ENCODE measurements at places on chromosomes 5 and 9.
A peak's percentile ranks its signal among the peaks of the same experiment; 100 is the strongest.

GRCh38 chr5:80389580-80389979 is 18.3 kb upstream of the ZFYVE16 start:
- DNase-seq: no peak

GRCh38 chr5:180809403-180810209 is 7.0 kb upstream of the MGAT1 start:
- peak; percentile 54 for DNase-seq

GRCh38 chr9:136511670-136512592 is 29.1 kb upstream of the SEC16A start:
- DNase-seq: peak; percentile 64

DNA sequence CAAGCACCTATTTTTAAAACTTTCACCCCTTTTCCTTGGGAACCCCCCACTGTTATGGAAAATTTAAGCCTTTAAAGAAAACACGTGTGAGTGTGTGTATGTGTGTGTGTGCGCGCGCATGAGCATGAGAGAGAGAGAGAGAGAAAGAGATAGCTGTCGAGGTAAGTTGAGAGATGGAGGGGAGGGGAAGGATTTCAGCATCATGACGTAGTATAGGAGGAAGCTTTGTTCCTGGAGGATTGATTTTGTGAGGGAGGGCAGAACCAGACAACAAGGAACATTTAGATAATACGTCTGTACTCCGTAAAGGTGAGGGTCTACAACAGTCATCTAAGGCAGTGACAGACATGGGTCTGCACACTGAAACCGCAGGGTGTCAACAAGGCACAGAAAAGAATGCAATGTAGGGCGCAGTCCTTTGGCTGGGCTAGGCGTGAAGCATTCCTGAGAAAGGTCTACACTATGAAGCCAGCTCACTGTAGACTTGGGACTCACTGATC is 227.7 kb downstream of the SMARCA2 start:
- DNase-seq: no peak

DNA sequence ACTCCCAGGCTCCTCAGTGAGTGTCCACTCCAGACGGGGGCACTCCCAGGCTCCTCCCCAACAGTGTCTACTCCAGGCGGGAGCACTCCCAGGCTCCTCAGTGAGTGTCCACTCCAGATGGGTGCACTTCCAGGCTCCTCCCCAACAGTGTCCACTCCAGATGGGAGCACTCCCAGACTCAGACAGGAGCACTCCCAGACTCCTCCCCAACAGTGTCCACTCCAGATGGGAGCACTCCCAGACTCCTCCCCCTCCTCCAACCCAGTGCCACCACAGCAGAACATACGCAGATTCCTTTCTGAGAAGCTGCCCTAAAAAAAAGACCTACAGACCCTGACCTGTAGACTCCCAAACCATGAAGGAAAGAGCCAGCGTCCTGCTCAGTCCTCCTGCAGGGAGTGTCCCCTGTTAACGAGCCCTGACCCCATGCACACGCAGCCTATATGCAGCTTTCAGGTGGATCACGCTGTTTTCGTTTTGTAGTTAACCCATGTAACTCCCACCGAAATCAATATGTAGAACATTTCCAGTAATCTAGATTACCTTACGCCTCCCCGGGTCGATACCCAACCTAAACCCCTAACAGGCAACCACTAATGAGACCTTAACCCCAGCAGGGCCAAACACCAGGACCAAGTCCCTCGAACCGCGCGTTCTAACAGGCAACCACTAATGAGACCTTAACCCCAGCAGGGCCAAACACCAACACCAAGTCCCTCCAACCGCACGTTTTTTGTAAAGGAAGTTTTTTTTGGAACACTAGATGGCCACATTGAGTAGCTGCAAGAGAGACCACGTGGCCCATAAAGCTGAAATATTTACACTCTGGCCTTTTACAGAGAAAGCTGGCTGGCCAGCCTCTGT is 15.7 kb downstream of the PNPLA7 start:
- no peak for DNase-seq

- DNase-seq: no peak
These were observed 70.3 kb downstream of the ENC1 start for GRCh38 chr5:74570250-74570649.

DNA sequence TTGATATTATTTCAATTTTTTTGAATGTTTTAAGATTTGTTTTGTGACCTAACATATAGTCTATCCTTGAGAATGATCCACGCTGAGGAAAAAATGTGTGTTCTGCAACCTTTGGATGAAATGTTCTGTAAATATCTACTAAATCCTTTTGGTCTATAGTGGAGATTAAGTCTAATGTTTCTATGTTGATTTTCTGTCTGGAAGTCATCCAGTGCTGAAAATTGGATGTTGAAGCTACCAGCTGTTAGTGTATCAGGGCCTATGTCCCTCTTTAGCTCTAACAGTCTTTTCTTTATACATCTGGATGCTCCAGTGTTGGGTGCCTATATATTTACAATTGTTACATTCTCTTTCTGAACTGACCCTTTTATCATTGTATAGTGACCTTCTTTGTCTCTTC is 422.3 kb downstream of the TMEM232 start:
- no peak for DNase-seq

GRCh38 chr9:93130861-93131481 is 3.1 kb downstream of the NINJ1 start:
- DNase-seq: no peak

DNA sequence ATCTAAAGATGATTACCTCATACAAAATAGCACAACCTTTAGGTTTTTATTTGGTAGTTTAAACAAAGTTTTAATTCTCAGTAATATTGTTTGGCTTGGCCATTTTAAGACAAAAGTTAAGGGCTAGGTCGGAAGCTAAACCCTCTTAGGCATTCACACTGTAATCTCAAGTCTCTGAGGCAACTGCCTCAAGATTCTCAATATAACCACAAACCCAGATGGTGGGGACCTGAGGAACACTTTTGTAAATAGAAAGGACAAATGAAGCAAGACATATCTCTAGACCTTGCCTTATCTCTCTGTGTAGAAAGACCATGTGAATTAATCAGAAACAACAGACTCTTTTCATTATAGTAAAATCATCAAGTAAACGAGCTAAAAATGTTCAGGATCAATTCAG is 500.2 kb upstream of the CDH6 start:
- no peak for DNase-seq

- no peak for DNase-seq
These were observed 165.2 kb downstream of the TMEM38B start for GRCh38 chr9:105859428-105860091.

- no peak for DNase-seq
These were observed 210.2 kb downstream of the PDE4D start for GRCh38 chr5:59683311-59683710.

- DNase-seq: no peak
These were observed 13.7 kb downstream of the RNU6ATAC start for GRCh38 chr9:134150557-134151214.

- no peak for DNase-seq
These were observed 3.8 kb downstream of the BARHL1 start for GRCh38 chr9:132585954-132586829.

DNA sequence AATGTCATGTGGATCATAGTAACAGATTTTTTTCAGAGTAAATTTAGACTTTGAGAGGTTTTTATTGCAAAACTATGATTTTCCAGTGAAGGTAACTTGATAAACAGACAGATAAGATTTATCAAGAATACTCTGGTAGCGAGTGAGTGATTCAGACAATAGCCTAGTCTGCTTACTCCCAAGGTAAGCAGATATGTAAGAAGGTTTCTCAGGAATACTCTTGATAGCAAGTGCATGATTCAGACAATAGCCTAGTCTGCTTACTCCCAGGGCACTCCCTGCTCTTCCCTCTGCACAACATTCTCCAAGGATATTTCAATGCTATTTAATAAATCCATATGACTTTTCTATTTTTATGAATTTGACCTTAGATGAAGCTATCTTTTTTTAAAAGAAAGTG is 1881.5 kb downstream of the EFNA5 start:
- no peak for DNase-seq

DNA sequence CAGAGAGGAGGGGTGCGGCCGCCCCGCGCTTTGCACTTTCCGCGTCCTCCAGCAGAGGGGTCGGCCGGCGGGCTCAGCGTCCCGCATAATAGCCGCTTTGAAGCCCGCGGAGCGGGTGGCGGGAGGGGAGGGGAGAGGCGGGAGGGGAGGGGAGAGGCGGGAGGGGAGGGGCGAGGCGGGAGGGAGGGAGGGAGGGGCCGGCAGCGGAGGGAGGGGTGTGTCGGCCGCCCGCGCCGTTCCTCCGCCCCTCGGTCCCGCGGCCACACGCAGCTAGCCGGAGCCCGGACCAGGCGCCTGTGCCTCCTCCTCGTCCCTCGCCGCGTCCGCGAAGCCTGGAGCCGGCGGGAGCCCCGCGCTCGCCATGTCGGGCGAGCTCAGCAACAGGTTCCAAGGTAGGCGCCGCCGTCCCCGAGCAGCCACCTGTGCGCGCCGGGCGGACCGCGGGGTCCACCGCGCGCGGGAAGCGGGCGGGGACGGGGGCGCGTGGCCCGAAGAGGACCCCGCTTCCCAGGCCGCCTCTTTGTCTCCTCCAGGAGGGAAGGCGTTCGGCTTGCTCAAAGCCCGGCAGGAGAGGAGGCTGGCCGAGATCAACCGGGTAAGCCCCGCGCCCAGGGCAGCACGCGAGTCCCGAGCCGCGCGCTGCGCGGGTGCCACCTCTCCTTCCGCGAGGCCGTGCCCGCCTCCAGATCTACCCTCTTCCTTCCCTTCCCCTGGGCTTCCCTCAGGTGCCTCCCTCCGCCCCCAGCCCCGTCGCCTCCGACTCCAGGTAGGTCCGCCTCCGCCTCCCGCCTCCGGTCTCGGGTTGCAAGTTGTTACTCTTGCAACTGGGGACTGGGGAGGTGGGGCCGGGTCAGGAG is at the start of gene AIF1L:
Gene AIF1L (plus strand): TSS at position 263 of the 857 bp plus-strand sequence. CDS start 99 bp downstream, at position 362.
- no peak for DNase-seq

GRCh38 chr5:65805089-65805488 is 83.1 kb downstream of the NLN start:
- no peak for DNase-seq

DNA sequence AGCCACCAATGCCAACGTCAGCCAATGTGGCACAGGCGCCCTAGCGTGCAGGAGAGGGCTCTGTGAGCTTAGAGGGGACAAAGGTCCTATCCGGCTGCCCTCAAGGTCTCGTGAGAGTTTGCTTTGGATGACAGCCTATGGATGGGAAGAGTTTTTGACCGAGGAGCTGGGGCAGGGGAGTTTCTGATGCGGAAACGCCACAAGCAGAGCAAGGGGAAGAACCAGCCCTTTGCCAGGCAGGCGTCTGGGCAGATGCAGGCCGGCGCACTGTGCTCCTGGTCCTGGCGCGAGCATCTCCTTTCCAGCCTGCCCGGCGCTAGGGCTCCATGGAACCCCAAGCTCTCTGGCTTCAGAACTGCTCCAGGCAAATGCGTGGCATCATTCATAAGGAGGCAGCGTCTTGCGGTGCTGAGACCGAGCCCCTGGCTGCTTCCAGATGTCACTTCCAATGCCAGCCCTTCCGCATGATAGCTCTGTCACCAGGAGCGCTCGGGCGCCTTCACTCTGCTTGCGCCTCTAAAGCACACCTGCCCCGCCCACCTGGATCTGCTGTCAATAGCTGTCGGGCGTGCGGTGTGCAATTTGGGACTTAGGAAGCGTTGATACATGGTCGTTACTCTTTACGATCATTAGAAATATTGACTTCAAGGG is 374.9 kb upstream of the IRX1 start:
- no peak for DNase-seq

GRCh38 chr9:128321879-128322403 is 306 bp downstream of the TRUB2 start:
- DNase-seq: no peak

- DNase-seq: no peak
These were observed 124.1 kb downstream of the NXNL2 start for GRCh38 chr9:88659126-88659525.

DNA sequence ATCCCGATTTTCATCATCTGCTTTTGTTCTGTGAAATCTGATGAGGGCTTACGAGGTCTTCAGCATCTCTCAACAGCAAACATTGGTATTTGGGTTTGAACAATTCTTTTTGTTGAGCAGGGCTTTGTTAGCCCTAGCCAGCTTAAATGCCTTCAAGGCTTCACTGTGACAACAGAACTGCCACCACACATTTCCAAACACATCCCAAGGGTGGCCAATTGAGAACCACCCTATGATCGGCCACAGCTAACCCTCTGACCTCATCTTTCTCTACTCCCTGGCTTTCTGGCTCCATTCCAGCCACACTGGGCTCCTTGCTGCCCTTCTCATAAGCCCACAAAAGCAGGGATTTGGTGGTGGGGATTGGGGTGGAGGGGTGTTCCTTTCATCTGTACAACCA is 17.6 kb downstream of the MTX3 start:
- no peak for DNase-seq

- DNase-seq: no peak
These were observed 5.2 kb upstream of the SPINK4 start for GRCh38 chr9:33234511-33235467.

- no peak for DNase-seq
These were observed 50.8 kb downstream of the ALDH7A1 start for GRCh38 chr5:126544087-126544740.

DNA sequence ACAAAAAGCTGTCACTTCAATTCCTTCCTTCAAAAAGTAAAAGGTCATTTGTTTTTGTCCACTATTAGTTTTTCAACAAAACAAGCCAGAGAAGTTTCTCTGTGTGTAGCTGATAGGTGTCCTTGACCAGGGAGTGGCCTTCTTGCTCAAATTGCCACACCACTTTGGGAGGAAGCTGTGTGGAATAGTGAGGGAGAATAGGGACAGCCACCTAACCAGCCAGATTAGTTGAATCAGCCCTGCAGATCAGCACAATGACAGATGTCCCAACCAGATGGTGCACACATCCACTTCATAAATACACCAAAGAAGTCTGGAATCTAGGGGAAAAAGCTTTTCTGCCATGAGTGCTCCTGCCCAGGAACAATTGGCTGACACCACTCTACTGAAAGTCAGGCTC is 37.2 kb downstream of the NREP start:
- DNase-seq: no peak

DNA sequence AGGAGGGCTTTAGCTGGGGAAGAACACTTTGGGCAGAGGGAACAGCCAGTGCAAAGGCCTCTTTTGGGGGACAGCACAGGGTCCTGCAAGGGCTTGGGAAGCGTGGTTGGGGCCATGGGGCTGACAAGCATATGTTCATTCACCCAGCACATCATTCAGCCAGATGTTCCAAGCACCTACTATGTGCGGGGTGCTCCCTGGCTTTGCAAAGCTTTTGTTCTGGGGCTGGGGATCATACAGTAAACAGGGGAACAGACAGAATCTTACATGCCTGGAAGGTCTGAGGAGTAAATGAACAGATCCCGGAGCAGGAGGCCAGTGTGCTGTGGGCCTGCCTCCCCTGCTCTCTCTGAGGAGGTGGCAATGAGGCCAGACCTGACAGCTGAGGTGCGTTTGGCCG is 16.7 kb downstream of the PSD2 start:
- DNase-seq: no peak

DNA sequence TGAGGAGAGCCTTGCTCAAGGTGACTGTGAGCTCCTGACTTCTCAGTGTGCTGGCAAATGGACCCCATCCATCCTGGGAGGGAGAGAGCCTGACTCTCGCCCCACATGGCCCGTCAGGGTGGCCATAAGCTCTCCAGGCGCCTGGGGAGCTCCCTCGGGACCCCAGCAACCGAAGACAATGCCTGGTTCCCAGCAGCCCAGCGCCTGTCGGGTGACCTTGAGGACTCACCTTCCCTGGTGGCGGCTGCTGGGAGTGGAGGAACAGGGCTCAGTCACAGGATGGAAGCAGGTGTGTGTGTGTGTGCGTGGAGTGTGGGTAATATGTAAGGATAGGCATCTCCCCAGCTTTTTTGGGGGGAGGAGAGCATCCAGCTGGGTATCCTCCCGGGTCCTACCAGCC is 190.3 kb downstream of the MELK start:
- no peak for DNase-seq

Measured in CMK (cell line).